NCI-H1417 treated with DMSO at 0.1 percent for 48 hours (cell line): ENCODE measurements at places on chromosomes 3 and 15.

DNA sequence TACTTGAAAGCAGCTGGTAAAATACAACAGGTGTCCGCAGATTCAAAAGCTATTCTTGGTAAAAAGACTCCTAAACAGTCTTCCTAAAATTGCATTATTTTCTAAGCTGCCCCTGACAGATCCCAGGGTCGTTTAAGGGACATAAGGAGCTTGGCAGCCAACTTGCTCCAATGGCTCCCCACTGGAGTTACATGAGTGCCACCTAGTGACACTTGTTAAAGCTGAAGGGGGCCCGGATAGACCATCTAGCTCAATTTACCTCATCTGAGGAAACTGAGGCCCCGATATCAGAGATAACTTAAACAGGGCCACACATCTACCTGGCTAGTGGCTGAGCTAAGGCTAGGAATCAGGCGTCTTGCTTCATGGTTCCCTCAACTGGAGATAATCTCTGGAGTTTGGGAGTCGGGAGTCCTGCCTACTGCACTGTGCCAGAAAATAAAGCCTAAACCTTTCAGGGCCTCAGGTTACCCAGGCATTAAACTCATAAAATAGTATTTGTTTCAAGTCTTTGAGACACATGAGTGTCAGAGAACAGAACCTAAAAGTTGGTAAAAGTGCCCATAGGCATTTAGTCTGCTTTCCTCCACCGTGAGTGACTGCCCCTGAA is 6.5 kb upstream of the TBC1D23 start:
- DNase-seq, result no peak

- no peak for DNase-seq
These were observed 45.0 kb downstream of the RFTN1 start for GRCh38 chr3:16468336-16469098.

DNA sequence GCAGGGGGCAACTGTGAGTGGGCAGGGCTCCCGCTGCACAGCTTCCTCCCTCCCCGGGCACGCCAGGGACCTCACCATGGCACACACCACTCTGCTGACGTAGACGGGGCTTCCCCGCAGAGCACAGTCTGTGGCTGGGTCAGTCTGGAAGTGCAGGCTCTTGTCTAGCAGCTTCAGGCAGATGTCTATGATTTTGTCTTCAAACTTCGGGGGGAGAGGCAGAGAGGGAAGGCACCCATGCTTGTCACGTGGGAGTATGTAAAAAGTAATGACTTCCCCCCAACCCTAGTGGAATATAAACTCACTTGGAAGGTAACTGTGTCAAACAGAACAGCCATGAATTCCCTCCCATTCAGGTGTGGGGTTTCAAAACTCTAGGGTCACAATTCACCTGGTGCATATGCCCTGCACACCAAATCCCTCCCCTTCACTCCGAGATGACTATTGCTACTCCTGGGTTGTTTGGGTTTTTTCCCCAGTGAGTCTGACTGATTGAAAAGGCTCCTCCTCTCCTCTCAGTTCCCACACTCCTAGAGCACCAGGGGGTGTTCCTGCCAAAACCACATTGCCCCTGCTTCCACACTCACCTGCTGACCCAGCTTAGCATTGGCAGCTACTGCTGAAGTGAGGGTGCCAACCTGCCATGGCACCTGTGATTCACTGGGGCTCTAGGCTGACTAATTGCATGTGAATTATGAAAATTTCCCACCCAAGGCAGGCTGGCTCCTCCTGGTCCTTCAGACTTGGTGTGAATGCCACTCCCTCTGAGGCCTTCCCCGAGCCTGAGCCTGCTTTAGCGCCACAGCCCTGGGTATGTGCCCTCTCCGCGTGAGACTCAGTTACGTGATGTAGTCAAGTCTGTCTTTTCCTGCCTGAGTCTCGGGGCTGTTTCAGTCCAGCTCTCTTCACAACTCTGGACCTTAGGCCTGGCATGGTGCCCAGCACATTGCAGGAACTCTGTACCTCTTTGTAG is 13.0 kb downstream of the TGM5 start:
- DNase-seq, result no peak

- DNase-seq, result no peak
These were observed 74.1 kb downstream of the TRAK1 start for GRCh38 chr3:42165211-42165610.

GRCh38 chr15:99930696-99931095 is 197.5 kb upstream of the LYSMD4 start:
- DNase-seq, result no peak

DNA sequence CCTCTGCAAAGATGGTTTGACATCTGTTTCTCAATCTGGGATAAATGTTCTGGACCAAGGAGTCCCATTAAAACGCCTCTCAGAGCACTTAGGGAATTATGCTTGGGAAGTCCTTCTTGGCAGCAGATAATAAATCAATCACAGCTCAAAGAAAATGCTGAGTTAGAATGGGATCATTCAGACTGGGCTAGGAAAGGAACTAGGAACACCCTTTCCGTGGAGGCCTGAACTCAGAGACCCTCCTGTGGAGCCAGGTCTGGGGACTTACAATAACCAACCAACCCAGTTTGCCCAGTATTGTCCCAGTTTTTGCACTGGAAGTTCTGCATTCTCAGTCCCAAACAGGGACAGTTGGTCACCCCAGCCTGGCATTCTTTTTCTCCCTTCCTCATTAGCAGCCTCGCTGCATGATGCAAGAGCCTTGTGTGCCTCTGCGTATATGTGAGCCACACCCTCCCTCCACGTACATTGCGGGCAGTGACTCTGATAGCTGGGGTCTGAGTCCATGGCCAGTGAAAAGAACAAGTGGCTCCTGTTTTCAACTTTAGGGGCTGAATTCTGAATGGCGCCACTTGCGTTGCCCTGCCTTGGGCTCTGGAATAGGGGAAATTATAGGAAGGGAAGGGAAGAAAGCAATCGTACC is 88.7 kb downstream of the SEMA5B start:
- DNase-seq, result no peak

GRCh38 chr3:45443459-45443858 is 55.1 kb downstream of the LARS2 start:
- no peak for DNase-seq

- DNase-seq, result no peak
These were observed 23.0 kb upstream of the CCK start for GRCh38 chr3:42289026-42289425.

DNA sequence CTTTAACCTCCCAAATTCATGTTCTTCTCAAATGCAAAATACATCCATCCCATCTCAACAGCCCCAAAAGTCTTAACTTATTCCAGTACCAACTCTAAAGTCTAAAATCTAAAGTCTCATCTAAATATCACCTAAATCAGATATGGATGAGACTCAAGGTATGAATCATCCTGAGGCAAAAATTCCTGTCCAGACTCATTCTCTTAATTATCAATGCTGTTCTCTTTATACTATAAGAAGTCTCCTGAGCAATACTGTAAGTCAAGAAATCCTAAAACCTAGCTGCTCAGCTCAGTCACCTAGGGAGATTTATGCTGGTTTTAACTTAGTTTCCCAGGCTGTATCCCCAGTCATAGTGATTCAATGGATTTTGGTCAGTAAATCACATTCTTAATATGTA is 11.1 kb downstream of the RAD18 start:
- no peak for DNase-seq

GRCh38 chr15:76204916-76205460 is 106.3 kb downstream of the ETFA start:
- no peak for DNase-seq

DNA sequence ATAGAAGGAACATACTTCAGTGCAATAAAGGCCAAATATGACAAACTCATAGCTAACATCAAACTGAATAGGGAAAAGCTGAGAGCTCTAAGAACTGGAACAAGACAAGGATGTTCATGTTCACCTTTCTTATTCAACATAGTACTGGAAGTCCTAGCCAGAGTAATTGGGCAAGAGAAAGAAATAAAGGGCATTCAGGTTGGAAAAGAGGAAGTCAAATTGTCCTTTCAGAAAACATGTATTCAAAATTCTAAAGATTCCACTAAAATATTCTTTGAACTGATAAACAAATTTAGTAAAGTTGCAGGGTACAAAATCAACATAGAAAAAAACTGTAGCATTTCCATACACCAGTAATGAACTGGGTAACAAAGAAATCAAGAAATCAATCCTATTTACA is 12.2 kb upstream of the ZNF197 start:
- DNase-seq, result no peak
